IPS DF 19.7 (cell line): ENCODE measurements at places on chromosomes 6 and 20.

DNA sequence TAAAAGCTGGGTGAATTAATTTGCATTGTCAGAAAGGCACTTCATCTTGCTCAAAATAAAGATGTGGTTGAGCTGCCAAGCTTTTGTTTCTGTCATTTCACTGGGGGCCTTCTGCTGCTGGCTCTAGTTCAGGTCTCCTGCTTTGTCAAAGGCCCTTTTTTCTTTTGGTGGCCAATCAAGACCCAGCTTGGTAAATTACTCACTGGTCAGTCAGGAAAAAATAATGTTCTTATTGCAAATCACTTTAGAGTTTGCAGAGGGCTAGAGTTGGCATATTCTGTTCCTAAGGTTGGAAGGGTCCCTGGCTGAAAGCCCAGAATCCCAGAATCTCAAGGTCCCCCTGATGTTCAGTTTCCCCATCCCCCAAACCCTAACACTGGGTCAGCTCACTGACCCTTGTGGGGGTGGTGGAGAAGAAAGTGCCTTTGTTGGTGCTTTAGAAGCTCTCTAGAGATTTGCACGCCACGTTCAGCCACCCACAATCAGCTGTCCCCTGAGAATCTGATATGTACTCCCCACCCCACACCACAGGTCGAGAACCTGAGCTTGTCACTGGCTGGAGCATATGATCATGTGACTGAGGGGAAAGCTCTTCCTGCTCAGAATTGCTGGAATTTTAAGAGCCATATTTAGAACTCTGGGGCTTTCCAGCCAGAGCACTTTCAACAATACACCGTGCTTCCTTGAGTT, 21.7 kb upstream of the BNIP5 start:
- no peak for DNase-seq

DNA sequence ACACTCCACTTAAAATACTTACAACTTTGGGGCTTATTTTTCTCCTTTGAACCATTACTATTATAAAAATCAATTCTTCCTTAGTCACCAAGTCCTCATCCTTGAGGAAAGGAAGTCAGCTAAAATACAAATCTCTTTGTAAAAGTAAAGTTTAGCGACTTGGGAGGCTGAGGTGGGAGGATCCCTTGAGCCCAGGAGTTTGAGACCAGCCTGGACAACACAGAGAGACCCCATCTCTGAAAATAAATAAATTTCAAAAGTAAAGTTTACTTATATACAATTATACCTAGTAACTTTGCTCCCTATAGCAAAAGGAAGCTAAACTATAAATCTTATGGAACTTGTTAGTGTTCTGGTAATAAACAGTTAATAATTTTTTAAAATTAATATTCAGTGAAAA, 40.4 kb downstream of the MYB start:
- DNase-seq: no peak

DNA sequence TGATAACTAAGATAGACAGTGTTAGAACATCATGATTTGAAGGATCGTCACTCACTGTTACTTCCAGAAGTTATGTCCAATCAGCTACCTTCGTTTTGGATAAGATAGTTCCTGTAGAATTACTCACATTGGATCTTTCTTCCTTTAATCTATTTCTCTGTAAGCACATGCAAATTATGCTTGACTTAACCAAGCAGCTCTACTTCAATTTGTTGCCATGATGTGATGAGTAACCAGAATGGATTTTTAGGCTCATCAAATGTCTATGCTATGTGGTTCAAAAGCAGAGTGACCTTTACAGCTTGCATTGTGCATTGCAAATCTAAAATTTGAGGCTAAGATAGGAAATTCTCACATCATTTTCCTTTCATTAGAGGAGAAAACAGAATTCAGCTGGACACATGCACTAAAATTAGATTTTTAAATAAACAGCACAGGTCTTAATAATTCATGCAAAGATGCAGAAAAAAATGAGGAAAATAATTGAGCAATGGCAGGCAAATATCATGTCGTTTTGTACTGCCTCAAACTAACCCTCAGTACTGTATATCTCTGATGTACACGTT, 76.7 kb upstream of the ZFP64 start:
- no peak for DNase-seq

- DNase-seq: no peak
These were observed 60.7 kb downstream of the EYA4 start for GRCh38 chr6:133301835-133302234.

DNA sequence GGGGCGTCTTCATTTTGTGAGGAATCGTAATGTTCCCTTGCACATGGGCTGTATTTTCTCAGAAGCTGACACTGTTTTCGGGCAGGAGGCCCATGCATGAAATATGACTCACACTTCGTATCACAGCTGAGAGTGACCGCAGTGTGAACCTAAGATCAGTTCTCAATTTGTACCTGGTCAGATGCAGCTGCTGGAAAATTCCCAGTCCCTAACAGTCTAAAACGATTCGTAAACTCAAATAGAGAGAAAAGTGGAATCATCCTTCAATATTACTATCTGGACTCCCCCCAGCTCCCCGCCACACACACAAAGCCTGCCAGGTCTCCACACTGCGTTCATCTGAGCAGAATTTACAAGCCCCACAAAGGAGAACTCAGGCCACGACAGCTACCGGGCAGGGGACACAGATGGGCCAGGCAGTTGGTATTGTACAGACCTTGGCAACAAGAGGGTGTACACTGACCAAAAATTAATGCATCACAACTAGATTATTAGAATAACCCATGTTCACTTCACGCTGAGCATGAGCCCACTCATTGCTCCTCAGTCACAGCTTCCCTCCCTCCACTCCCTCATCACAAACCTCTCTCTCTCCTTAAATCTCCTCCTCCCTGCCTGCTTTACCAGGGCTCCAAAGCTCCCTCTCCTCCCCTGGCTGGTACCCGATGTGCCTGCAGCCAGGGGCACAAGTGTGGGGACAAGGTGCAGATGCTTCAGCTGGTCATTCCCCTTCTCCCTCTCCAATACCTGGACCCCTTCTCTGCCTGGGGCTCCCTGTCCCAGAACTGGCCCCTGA, 488.4 kb downstream of the PREX1 start:
- no peak for DNase-seq

- DNase-seq: no peak
These were observed 337.5 kb upstream of the CITED2 start for GRCh38 chr6:139711804-139712585.

DNA sequence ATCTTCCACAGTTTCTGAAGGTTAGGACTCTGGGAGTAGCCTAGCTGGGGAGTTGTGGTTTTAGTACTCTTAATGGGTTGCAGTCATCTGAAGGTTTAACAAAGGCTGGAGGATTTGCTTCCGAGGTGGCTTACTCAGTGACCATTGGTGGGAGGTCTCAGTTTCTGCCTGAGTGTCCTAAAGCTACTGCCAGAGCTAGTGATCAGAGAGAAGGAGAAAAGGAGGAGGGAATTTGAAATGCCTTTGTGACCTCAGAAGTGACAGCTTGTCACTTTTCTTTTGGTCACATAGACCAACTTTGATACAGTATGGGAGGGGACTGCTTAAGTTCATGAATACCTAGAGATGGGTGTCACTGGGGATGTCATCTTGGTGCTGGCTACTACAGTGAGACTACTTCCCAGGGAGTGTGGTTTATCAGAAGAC, 41.3 kb downstream of the NCOA3 start:
- DNase-seq: no peak
